ENCODE measurements at places on chromosomes 7 and 10. TPM values are rescaled to one million over a fixed set of nuclear protein-coding genes. Genes with fewer than 3 reads are reported as not detected.

Gene NUDT13
- total RNA-seq = 1.4 TPM

Gene SEMA3E
- 6.1 TPM for total RNA-seq

- no peaks in the 10 kb centered on the region for H3K4me1 ChIP-seq
- H3K27me3 ChIP-seq = no peaks in the 10 kb centered on the region
- no peak overlapping the region for H3K27ac ChIP-seq
- no peak for DNase-seq
- H3K4me3 ChIP-seq = no peak overlapping the region
Measured at GRCh38 chr10:132364594-132364970, 32.4 kb upstream of the PWWP2B start.

DNA sequence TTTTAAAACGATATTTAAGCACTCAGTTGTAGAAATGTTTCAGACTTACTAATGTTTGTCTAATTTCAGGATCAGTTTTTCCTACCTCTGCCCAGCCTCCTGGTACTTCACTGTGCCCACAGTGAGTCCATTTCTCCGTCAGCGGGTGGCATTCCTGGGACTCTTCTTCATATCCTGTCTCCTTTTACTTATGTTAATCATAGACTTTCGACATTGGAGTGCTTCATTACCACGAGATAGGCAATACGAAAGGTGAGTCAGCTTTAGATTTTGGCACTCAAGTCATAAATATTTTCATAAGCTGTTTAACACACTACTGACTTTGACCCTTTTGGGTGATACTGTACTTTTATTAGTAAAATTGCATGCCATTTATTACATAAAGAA lies 2.1 kb downstream of the ENTPD7 start:
- H3K27ac ChIP-seq = no peak overlapping the region
- DNase-seq = no peak
- no peak overlapping the region for H3K4me3 ChIP-seq
- H3K27me3 ChIP-seq = no peaks in the 10 kb centered on the region

DNA sequence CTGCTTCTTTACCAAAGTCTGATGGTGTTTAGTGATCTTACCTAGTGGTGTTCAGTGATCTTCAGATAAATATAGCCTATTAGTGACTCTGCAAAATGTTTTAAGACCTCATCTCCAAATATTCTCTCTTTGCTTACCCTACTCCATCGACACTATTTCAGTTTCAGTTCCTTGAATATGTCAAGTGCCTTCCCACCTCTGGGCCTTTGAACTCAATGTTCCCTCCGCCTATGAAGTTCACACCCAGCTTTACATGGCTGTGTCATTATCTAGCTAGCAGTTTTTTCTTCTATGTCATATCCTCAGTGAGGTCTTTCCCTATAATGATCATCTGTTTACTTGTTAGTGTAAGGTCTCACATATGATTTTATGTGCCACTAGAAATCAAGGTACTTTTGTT lies 322.6 kb downstream of the DGKB start:
- H3K27me3 ChIP-seq = no peaks in the 10 kb centered on the region
- H3K4me1 ChIP-seq = no peaks in the 10 kb centered on the region
- no peak overlapping the region for H3K4me3 ChIP-seq
